Right forelimb (tissue), 1 donor: ENCODE measurements at places on chromosomes 5 and 9.

- no peak for DNase-seq
Observed at GRCh38 chr5:161385027-161385426, 161.5 kb downstream of the GABRB2 start.

DNA sequence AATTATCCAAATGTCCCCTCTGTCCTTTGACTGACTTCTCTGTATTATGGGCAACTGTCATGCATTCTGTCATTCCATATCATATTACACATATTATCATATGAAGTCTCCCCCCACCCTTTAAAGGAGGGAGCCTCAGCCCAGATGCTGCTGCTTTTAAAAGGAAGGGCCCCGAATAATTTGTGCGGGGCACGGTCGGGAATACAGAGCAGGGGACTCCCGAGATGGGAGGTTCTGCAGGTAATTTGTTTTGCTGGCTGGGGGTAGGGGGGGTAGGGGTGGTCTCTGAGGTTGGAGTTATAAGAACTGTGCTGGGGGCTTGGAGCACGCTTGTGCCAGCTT is 10.1 kb upstream of the LHX2 start:
- no peak for DNase-seq

- no peak for DNase-seq
Observed at GRCh38 chr5:117262572-117263131, 688.0 kb upstream of the SEMA6A start.

GRCh38 chr9:33048054-33048465 is 23.0 kb downstream of the DNAJA1 start:
- no peak for DNase-seq

DNA sequence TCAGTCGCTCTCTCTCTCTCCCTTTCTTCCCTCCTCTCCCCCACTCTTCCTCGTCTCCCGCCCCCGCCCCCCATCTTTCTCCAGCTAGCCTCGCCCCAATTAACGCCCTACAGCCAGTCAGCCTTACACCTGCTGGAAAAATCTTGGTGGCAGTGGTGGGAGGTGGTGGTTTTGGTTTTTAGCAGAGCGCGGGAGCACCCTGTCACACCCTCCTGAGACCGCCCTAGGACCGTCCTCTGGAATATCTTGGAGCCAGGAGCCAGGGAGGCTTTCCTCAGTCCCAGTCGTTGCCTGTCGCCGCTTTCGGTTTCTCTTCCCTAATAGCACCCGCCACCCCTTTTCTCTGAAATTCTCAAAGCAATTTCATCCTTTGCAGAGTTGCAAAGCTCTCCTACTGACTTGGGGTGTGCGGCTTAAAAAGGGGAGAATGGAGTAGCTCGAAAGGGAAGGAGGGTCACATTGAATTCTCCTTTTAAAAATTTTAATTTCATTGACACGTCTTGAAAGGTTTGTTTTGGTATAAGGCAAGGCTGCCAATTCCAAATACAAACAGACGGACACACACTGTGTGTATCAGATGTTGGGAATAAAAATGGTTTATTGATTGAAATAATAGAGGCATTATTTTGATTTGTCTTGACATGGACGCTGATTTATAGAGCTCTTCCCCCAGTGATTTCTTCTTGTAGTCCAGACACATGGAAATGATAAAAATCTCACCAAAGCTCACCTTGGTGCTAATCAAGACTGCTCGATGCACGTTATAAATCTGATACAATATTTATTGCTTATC is 301.3 kb downstream of the PARP8 start:
- no peak for DNase-seq

DNA sequence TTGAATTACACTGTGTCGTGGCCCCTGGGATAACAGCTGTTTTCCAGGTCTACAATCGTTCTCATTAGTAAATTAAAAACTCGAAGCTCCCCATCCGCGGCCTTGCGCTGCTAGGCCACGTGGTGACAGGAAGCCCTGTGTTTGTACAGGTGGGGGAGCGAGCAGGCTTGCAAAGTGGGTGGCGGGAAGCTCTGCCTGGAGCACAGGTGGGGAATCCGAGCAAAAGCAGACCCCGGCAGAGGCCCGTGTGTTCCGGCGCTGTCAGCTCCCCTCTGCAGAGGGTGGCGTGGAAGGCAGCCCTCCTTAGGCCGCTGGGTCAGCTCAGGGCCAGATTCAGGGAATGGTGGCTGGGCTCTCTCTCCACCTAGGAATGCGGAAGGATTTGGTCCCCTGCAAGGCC is 59.5 kb upstream of the ERCC6L2 start:
- DNase-seq: no peak

DNA sequence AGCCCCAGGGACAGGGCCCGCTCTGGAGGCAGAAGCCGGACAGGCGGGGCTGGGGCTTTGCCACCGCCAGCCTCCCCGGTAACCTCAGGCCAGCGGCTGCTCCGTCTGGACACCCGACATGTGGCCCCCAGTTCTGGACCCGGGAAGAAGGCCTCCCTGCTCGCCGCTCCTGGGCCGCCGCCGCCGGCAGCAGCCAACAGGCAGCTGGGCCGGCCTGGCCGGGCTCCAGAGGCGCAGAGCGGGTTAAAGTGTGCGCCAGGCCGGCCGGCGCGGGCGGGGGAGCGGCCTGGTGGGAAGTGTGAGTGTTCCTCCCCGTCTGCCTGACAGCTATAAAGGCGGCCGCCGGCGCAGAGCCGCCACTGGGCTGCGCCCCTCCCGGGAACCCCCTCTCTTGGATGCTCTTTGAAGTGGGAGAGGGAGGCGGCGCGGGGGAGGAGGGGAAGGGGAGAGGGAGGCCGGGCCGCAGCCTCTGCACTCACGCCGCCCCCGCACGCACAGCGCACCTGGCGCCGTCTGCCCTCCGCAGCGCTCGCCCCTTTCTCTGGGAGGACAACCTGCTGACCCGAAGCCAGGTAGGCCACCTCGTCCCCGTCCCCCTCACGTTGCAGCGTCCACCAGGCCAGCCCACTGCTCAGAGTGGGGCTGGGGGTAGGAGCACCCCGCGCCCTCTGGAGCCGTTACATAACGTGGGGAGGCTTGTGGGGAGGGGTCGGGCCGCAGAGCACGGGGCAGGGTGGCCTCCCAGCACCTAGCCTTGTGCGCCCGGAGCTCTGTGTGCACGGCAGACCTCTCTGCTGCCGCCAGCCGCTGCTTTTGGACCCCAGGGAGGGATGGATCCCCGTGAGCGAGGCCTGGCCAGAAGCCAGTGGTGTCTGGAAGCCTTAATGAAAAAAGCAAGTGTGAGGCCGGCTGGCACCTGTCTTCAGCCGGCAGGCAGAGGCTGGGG is at the start of gene ADAMTSL2:
TSS of gene ADAMTSL2 (plus strand) at position 359 of the 946 bp plus-strand sequence. CDS start 2,009 bp downstream, outside the sequence.
- peak; percentile 86 for DNase-seq

- no peak for DNase-seq
Observed at GRCh38 chr9:9973062-9973461, 639.7 kb downstream of the PTPRD start.

DNA sequence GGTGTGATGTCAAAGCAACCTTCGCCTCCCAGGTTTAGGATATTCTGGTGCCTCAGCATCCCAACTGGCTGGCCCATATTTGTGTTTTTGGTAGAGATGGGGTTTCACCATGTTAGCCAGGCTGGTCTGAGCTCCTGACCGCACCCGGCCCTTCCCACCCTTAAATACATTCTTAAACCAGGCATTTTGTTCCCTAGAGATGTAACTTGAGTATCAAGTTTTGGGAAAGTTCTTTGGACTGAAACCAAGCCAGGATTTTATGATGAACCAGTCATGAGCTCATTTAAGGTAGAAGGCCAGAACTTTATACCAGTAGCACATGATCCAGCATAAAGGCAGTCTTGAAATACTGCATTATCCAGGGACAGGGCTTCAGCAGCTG is 3.5 kb downstream of the RPL7A start:
- DNase-seq: no peak

DNA sequence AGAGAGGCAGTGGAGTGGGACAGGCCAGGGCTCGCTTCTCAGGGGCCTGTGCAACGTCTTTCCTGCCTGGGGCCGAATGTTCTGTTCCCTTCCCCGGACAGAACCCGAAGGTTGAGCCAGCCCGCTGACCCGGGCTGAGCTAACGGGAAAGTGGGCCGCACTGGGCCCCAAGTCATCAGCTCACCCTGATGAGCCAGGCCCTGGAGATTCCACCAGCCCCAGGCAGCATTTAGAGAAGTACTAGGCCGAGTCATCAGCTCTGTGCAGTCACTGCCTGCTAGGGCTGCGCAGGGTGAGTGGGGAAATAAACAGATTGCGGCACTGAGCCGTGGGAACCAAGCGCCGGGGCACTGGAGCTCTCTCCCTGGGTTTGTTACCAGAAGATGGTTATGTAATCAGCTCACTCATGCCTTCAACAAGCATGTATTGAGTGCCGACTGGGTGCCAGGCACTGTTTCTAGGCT is 29.1 kb upstream of the DUSP1 start:
- no peak for DNase-seq

GRCh38 chr5:142358121-142358520 is 33.3 kb upstream of the SPRY4 start:
- no peak for DNase-seq

- no peak for DNase-seq
Observed at GRCh38 chr9:108257382-108257781, 598.4 kb downstream of the ACTL7B start.

DNA sequence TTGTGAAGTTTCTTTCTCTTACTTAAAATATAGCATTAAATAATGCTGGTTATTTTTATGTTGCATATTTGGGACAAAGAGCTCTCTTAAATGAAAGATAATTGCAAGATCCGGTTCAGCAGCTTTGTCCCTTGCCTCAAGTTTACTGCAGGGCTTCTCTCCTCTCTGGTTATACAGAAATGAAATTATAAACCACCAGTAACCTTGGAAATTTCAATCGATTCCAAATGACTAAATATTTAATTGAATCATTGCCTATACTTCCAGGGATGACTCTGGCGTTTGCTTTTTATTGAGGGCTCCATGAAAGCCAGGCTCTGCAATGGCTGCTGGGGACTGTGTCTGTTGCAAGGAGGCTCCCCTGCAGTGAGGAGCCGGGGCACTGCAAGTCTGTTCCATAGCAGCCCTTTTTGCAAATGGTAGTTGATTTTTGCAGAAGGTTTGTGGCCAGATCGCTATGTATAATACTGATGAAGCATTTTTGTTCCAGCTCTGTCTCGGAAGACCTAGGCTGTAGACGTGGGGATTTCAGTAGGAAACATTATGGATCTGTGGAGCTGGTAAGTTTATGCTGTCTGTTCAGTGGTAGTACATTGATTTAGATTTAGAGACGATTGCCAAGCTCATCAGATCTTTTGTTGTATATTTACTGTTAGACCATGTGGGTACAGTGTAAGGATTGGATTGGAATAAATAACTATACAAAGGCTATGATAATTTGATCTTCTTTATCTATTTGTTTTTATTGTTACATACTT is at the start of gene GARNL3:
TSS of gene GARNL3 (plus strand) at position 313 of the 758 bp plus-strand sequence. CDS start at position 417, 104 bp downstream.
- DNase-seq: no peak

DNA sequence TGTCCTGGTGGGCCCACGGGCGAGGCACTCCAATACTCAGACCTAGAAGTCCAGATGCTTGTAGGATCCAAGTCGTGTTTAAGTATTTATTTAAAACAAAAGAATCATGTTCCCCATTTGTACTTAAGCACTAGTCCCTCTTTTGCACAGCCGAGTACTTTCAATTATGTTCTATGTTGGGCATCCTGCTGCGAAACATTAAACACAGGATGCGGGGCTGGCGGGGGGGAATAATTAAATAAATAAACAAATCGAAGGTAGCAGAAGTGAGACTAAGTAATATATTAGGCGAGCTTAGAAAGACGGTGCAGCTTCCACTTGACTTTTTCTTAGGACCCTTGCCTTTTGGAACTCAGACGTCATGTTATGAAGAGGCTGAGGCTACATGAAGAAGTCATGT is 1129.2 kb upstream of the ACO1 start:
- DNase-seq: no peak

DNA sequence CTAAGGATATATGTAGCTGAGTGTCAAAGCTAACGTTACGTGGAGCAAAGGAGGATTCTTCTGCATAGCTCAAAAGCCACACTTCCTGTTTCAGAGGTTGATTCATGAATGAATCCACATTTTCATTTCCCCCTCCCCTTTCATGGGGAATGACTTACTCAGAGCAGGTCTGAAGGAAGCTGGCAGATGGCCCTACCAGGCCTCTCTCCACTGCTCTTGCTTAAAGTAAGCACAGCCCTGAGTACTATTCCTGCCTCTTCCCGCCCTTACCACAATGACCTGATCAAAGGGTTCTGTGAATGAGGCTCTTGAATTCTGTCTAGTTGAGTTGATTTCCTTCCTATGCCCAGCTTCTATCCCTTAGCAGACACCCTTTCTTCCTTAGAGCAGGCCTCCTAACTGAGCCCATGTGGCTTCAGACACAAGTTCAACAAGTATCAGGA is 6.3 kb downstream of the IGIP start:
- no peak for DNase-seq

GRCh38 chr5:171525085-171525484 is 105.6 kb downstream of the FGF18 start:
- peak; percentile 60 for DNase-seq

- no peak for DNase-seq
Observed at GRCh38 chr9:33300546-33300945, 10.2 kb downstream of the NFX1 start.

GRCh38 chr5:54347221-54347865 is 37.0 kb upstream of the ARL15 start:
- no peak for DNase-seq

DNA sequence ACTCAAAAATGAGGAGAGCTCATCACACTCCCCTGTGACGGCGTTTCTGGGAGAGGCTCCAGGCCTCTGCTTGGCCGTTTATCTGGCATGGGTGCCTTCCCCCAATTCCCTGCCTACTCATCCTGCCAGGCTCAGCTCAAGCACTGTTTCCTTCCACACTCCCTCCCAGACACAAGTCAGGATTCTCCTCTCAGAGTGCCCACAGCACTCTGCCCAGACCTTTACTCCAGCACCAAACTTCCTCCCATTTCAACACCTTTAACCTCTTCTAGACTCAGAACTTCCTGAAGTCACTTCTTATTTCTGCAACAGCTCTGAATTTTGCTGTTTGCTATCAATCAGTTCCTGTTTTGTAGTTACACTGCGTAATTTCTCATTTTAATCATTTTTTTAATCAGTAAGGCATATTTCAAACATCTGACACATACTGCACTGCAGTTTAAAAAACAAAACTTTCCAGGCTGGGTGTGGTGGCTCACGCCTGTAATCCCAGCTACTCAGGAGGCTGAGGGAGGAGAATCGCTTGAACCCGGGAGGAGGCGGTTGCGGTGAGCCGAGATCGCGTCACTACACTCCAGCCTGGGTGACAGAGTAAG is 16.0 kb downstream of the TRMO start:
- no peak for DNase-seq

GRCh38 chr9:18826248-18826647 is 206.8 kb downstream of the SAXO1 start:
- no peak for DNase-seq
